ENCODE measurements at places on chromosomes 16 and 17. TPM values are rescaled to one million over a fixed set of nuclear protein-coding genes. Genes with fewer than 3 reads are reported as not detected.

The DNASE1 gene
- 7.9 TPM for polyA plus RNA-seq

The TELO2 gene
- polyA plus RNA-seq = 49.8 TPM

The PRPF8 gene
- polyA plus RNA-seq = 178 TPM

The MVP gene
- polyA plus RNA-seq = 2.0 TPM

The SKAP1 gene
- polyA plus RNA-seq = 0.27 TPM
